ENCODE measurements at places on chromosomes 3 and 15.

GRCh38 chr15:53559364-53560277 is 199.8 kb downstream of the WDR72 start:
- no peak for DNase-seq

DNA sequence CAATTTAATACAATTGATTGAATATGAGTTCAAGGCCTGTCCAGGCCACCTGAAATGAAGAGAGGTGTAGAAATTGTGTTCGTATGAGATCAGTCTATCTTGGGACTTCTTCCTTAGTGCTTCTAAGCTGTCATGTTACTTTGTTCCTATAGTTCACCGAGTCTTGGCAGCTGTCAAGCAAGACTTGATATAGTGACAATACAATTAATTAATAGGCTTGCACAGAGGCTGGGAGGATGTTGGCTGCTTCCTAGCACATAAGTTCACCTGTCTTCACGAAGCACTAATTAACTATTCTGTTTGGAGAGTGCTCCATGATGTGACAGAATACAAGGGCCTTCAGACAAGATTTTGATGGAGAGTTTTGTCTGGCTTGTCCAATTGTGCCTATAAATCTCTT is 103.7 kb upstream of the CD96 start:
- no peak for DNase-seq

DNA sequence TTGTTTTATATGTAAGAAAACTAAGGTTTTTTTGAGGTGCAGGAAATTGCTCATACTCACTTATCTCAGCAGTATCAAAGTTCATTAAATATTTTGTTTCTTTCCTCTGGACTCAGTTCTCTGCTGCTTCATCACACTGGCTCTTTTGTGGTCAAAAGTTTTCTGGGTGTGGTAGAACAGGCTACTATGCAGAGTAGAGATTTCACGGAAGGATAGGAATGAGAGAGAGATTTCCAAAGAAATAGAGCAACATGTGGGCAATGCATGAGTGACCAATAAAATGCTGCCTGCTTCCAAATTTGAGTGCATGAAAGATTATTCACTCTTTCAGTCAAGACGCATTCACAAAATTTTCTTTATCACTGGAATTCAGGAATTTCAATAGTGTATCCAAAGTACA is 577.3 kb upstream of the SEMA6D start:
- no peak for DNase-seq

DNA sequence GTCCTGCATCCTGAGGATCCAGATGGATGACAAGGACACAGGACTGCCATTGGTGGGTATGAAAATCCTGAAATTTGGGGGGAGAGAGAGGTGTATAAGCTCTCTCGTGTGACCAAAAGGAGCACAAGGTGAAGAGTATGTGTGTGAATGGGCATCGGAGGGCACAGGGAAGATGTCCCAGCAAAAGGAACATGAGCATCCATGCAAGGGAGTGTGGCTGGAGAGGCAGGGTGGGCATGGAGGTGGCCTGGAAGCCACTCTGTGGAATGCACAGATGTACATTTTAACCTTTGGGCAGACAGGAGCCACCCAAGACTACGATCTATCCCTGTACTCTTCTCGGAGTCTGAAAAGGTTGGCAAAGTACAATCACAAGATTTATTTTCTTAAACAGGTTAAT is 54.5 kb downstream of the CAPN7 start:
- DNase-seq, result no peak

DNA sequence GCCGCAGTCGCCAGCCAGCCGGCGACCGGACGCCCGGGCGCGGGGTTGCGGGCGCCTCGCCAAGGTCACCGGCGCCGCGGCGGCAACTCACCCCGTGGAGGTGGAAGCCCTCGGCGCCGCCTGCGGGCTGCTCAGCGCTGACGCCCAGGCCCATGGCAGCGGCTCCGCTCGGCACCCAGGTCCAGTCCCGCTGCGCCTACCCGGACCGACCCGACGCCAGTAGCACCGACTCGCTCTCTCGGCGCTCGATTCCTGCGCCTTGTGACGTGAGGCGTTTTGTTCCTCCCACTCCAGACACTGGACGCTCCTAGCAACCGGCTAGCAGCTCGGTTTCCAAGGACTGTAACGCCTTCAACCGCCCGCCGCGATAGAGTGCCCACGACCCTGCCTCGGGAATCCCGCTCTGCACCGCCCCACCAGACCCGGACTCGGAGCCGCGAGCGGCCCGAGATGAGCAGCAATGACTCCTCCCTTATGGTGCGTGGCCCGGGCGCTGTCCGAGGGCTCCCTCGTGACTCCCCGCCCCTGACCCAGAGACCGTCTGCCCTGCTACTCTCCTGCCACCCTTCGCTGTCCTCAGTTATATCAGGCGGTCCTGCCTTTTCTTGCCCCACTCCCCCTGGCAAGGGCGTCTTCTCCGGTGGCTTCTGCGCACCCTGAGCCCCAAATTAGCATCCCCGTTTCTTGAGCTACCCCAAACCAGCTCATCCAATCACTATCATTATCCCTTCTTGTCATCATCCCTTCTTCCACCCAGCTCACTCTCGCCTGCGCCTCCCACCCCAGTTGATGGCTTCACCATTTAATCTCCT is at the start of the genes GORASP1 and TTC21A:
GORASP1 (minus strand) TSS at position 240 of the 812 bp plus-strand sequence; CDS start at position 154, 86 bp downstream.
TTC21A (plus strand) TSS at position 293 of the 812 bp plus-strand sequence; CDS start at position 451, 158 bp downstream.
- no peak for DNase-seq

GRCh38 chr3:182364323-182364722 is 429.0 kb upstream of the ATP11B start:
- DNase-seq, result no peak

DNA sequence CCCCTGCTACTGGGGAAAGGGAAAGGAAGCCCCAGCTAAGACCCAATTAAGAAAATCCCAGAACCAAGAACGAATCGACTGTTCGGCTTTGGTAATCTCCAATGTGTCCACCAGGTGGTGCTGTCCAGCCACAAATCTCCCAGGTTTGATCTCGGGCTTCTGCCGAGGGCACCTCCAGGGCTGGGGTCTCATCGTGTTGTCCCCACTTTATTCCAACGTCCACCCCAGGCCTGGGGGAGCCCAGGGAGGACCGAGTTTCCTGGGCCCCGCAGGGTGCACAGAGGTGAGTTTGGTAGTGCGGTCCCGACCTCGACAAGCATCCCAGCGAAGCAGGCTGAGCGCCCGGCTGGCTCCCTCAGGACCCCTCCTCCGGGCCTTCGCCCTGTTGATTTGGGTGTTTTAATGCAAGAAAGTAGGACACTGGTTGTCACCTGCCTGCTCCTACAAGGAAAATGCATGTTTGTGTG is 185.1 kb downstream of the GOLGA6L6 start:
- DNase-seq, result no peak

GRCh38 chr3:12662593-12663400 is 1.1 kb downstream of the RAF1 start:
- no peak for DNase-seq

- DNase-seq, result no peak
Measured at GRCh38 chr3:129058441-129059200, 2.0 kb upstream of the GP9 start.

GRCh38 chr15:93493172-93493571 is 404.2 kb upstream of the RGMA start:
- DNase-seq, result no peak

DNA sequence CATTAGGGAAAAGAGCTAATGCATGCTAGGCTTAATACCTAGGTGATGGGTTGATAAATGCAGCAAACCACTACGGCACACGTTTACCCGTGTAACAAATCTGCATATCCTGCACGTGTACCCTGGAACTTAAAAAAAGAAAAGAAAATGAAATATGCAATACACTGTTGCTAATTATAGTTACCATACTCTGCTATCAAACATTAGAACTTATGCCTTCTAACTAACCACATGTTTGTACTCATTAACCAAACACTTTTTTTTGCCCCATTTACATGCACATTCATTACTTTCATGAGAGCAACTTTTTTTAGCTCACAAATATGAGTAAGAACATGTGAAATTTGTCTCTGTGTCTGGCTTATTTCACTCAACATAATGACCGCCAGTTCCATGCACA is 253.1 kb downstream of the CGGBP1 start:
- no peak for DNase-seq

DNA sequence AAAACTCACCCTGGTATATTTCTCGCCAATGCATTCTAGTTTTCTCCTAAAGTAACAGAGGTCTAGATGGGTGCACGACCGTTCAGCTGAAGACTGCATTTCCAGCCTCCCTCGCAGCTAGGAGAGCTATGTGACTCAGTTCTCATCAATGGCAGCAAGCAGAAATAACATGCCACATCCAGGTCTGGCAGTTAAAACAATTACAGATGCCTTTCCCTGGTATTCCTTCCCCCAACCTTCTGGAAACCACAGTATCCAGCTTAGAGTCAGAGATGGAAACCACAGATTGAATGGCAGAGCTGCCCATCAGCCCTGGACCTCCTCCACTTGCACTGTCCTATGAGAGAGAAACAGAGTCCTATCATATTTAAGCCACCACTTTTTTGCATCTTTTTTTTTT is 4.8 kb downstream of the HAPLN3 start:
- DNase-seq, result no peak

- DNase-seq, result no peak
Measured at GRCh38 chr3:142087676-142088075, 61.7 kb downstream of the TFDP2 start.

GRCh38 chr3:197027151-197027895 is 2.3 kb downstream of the MELTF start:
- DNase-seq, result no peak

DNA sequence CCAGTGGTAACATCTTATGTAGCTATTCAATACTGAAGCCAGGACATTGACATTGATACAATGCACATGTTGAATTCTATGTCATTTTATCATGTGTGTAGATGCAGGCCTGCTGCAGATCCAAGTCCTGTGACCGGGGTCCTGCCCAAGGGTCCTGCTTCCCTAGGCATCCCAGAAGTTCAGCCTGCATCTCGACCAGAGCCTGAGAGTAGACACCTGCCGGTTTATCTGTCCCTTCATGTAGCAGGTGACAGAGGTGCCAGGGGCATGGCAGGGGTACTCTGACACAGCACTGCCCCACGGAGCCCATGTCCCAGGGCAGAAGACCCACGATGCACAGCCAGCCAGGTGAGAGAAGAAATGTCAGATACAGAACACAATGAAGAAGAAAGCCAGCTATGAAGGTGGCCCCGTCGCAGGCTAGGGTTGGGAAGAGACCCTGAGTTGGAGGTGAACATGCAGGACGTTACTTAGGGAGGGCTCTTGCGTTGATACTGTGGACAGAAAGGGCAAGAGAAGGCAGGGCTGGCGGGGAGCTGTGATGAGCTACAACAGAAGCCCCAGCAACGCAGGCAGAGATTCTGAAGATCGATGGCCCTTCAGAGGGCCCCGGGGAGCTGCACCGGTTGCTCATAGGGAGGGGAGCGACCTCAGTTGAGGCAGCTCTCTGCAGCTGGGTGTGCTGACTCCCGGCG is 51.0 kb downstream of the TPRA1 start:
- no peak for DNase-seq

DNA sequence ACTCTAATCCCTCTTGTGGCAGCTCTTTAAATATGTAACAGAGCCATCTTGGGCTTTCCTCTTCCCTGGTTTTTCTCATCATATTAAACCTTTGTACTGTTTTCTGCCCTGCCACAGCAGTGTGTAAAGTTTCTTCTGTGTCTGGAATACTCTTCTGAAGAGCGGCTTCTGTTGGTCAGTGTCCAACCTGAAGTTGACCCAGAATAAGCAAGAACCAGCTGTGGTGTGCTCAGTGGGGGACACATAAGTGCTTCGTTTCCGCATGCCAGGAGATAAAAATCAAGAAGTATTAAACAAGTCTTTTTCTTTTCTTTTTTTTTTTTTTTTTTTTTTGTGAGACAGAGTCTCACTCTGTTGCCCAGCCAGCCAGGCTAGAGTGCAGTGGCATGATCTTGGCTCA is 173.2 kb upstream of the CHRM5 start:
- DNase-seq, result no peak
